ENCODE measurements at places on chromosomes 4 and X. TPM values are rescaled to one million over a fixed set of nuclear protein-coding genes. Genes with fewer than 3 reads are reported as not detected.

PASD1 gene
- not detected for total RNA-seq

ETFDH gene
- 17.6 TPM for total RNA-seq

AR gene
- total RNA-seq, result 12.4 TPM

CHRNA9 gene
- not detected for total RNA-seq

CXCL9 gene
- total RNA-seq, result not detected

IGSF1 gene
- total RNA-seq, result not detected

FDCSP gene
- not detected for total RNA-seq

HSD17B13 gene
- not detected for total RNA-seq

NCAPG gene
- total RNA-seq, result 32.7 TPM

CT47B1 gene
- not detected for total RNA-seq

USP17L20 gene
- total RNA-seq, result not detected

EDNRA gene
- 1.3 TPM for total RNA-seq

TNIP3 gene
- total RNA-seq, result 0.45 TPM

POF1B gene
- total RNA-seq, result not detected

RPA4 gene
- total RNA-seq, result 0.43 TPM

Measured in HFFc6 (cell line).